ENCODE measurements at places on chromosomes 11 and 22.

- peak; percentile 61 for DNase-seq
These were observed at the start of gene SLC25A18 for GRCh38 chr22:17562906-17563870. Gene SLC25A18, plus strand, starts transcription at chr22:17563498. Its CDS starts 16,447 bp downstream, at chr22:17579945.

GRCh38 chr11:15969701-15970329, 386.5 kb downstream of the SOX6 start:
- no peak for DNase-seq

DNA sequence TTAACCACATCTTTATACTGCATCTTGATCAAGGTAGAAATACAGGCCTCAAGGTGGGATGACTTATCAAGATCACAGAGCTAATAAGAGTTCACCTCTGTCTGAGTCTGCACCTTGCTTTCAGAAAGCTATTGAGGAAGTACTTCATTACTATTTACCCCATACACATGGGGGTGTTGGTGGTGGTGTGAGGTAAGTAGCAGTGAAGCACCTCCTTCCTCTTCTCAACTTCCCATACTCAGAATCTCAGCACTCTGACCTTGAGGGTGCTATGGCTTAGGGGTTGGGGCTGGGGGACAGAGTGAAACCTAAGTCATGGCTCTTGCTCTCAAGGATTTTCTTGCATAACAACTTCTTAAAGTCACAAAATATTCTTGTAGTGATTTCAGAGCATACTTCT, 56.9 kb downstream of the ME3 start:
- DNase-seq = no peak

DNA sequence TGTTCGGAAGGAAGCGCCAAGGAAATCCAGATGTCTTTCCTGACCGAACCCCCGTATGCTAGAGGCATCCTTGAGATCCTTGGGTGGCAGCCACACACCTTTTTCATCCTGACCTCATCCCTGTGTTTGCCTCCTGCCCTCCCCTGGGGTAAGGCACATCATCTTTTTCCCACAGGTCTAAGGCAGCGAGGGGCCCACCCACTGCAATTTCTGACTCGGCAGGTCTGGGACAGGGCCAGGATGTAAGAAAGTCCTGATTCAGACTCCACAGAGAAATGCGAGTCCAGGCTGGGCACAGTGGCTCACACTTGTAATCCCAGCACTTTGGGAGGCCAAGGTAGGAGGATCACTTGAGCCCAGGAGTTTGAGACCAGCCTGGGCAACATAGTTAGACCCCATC, 10.5 kb downstream of the ZMAT5 start:
- DNase-seq = no peak

DNA sequence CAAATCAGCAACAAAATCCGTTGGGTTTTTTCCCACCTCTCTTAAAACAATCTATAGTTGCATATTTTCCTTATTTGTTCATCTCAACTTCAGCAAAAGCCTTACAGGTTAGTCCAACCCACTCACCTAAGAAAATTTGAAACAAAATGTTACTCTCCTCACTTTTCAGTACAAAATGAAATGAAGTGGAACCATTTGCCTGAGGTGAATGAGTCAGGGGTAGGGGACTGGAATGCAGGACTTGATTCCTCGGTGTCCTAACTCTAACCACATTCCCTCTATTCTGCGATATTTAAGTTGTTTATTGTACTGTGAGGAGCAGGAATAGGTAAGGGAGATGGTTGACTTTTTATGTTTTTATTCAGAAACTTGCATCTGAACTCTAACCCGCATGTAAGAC, 16.4 kb downstream of the ATP5MG start:
- DNase-seq = no peak

- DNase-seq = no peak
These were observed 5.6 kb downstream of the SHANK3 start for GRCh38 chr22:50678218-50678650.

GRCh38 chr11:64866173-64866491, 12.3 kb downstream of the EHD1 start:
- no peak for DNase-seq

GRCh38 chr22:20013382-20013871, 3.2 kb downstream of the ARVCF start:
- DNase-seq = peak; percentile 91

DNA sequence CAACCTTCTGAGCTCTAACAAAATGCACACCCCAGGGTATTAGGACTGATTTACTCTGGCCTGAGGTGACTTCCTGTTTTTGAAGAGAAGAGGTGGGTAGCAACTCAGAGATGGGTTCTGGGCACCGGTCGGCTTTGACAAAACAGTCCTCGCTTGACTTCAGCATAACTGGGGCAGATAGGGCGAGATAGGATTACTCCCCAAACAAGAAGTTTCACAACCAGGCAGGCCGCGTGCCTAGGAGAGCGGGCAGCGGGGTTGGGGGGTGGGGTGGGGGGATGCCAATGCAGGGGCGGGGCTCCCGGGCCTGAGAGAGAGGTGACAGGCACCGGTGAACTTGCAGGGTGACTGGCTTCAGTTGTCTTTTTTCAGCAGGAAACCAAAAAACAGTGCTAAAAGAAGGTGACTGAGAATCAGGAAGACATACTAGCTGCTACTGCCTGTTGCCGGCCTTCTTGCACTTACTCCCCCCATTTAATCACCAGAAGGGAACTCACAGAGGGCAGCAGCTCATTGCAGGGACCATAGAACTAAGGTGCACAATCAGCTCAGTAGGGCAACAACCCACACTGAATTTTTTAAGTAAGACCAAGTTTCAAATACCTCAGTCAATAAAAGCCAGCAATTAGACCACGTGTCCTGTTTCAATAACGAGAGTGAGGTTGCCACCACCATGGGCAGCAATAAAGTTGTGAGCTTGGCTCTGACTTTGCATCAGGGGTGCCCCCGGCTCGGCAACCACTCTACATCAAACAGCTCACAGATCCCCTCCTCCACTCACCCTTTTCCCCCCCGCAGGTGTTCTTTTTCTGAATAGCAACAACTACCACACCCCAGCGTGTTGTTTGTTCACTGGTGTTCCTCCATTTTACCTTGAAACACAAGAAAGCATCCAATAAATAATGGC, 37.2 kb upstream of the ETS1 start:
- DNase-seq = no peak

DNA sequence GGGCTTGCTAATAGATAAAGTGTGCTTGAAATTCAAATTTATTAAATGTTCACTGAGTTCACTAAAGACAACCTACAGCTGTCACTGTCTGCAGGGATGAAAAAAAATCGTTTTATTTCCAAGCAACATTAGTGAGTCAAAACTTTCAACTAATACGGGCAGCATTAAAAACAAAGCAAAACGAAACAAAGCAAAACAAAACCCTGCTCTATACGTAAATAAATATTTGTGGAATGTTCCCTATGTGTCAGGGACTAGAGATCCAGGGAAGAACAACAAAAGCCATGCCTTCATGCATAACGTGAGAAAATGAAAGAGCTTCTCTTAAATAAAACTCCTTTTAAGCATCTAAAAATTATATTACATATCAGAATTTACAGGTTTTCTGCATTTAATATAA, 553 bp downstream of the NAALAD2 start:
- no peak for DNase-seq

DNA sequence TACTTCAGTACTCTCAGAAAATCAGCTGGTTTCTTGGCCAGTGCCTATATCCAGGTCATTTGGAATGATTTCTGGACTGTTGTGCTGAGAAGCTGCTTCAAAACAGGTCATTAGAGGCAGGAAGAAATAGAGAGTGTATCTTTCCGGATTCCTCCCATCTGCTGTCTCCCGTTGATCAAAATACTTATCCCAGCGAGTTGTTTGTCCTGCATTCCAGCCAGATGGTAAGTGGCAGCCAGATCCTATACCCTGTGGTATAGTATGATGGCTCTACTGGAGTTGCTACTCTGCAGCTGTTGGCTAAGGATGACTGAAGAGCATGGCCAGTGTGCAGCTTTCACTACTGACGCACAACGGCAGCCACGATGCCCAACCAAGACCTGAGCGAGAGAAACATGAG, 560.9 kb upstream of the ANO5 start:
- no peak for DNase-seq

DNA sequence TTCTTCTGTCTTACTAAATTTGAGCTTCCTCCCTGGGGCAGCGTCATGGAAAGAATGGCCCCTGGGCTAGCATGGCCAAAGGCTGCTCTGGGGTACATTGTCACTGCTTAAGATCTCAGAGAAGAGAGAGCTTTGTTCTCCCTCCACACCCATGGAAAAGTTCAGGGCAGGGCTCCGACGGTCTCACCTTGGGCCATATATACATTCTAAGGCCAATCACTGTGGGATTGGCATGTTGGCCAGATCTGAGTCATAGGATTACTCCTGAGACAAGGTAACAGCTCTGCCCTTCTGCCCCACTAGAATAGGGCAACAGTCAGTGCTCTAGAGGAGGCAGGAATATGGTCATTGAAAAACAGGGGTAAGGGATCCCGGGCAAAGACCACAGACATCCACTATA, 56.2 kb downstream of the BUD13 start:
- DNase-seq = no peak

GRCh38 chr11:103338621-103339484, 229.6 kb downstream of the DYNC2H1 start:
- DNase-seq = peak; percentile 72

DNA sequence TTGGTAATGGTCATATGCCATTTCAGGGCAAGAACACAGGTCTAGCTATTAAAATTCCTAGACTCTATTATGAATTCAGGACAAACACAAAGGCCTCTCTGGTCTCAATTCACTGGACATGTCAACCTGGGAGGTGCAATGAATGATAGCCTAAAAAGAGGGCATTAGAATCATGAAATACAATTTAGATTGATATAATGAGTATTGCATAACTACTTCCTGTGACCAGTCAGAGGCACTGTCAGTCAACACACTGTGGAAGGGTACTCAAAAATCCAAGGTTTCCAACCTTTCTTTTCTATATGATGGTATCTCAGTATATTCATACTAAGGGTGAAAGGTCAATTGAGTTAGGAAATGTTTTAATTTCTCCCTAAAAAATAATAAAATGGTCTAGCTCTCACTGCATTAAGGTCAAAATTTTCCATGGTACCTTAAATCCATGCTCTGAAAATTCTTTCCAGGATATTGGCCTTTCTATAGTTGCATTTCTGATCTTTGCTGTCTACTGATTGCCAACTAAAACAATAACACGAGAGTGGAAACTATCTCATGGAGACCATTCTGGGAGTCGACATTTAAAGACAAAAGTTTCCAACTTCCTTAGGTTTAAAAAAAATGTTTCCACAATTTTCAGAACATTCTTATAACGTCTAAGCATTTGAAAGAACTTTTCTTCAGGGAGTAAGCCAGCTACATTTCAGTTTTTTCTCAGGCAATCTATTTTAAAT, 81.7 kb upstream of the APOA1 start:
- no peak for DNase-seq

DNA sequence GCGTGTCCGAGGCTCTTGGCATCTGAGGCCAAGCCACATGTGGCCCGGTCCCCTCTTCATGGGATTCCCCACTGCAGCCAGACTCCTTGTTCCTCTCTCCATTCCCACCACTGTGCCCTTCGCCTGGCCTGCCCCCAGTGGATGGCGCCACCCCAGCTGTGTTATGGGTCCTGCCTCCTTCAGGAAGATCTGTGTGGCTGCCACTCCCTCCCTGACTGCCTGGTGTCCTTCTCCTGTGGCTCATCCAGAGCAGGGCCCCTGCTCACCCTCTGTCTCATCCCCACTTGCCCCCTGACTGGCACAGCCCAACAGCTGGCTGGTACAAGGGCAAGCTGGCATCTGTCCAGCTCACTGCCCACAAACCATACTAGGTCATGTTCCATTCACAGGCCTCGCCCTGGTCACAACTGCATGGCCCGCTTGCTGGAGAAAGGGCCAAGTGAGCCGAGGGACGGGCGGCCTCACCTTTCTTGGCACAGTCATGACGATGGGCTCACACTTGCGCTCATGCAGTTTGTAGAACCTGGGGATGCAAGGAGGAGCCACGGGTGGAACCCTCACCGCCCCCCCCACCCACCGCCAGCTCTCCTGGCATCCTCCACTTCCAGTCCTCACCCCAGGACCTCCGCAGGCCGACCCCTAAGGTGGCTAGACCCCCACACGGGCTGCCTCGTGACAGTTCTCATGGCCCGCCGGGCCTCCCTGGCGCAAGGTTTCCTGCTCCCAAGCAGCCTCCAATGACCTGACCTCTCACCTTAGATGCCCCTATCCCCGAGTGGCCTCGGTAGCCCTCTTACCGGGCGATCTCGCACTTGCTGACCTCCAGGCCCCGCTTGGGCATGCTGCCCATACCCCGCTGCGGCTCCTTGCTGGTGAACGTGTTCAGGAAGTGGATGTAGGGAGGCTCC, 2.1 kb upstream of the PTPRCAP start:
- DNase-seq = peak; percentile 63

DNA sequence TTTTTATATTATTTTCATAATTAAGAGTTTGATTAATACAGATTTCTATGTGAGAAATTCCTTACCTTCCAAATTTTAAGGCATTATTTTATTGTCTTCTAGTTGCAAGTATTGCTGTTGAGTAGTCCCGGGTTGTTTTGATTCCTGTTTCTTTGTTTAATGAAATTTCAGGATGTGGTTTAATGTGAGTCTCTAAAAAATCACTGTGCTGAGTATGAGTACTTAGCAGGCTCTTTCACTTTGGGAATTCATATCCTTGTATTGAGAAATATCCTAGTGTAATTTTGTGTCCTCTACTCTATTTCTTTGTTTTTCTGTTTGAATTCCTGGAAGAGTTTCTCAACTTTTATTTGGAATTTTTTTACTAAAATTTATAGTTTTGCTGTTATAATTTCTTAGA, 113.2 kb downstream of the TMEM135 start:
- DNase-seq = no peak

DNA sequence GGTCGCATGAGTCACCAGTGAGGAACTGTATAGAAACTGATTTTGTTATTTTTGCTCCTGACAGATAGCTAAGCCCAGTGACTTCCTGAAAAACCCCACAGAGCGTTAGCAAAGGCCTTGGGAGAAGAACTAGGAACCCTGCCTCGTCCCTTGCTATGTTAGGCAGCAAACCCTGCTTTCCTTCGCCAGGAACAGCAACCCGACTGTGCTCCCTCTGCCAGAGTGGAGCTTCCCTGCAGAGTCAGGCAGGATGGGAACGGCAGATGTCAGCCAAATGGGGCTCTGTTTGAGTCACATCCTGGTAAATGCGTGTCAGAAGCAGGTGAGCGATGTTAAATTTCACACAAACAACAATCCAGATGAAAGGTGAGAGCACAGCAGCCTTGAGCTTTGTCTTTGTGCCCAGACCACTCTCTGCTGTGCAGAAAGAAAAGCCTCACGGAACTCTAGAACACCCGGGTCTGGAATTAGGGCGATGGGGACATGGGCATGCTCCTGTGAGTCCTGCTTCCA, 186.6 kb downstream of the ADAMTS15 start:
- no peak for DNase-seq

GRCh38 chr22:49154433-49154832, 673.2 kb downstream of the BRD1 start:
- DNase-seq = no peak

GRCh38 chr11:36628765-36629244, 30.8 kb upstream of the RAG2 start:
- no peak for DNase-seq

DNA sequence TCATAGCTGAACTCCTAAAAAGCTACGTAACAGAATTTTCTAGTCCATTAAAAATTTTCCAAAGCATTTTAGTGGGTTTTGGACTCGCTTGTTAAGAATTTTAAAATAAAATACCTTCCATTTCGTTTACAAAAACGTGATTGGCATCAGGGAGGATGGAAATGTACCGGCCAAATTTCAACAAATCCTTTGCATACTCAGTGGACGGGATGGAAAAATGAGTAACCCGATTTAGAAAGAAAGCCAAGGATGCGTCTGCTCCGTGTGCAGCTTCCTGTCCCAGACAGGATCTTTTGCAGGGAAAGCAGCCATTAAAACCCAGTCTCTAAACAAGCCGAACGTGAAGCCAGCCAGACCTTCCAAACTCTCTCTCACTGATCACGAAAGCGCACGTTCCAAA, 15.6 kb downstream of the TMEM184B start:
- DNase-seq = no peak

- no peak for DNase-seq
These were observed 29.8 kb upstream of the ABTB2 start for GRCh38 chr11:34387653-34388052.
